ENCODE measurements at places on chromosomes 5 and 9.

GRCh38 chr9:20343325-20343724, 279.0 kb downstream of the MLLT3 start:
- no peak for DNase-seq

DNA sequence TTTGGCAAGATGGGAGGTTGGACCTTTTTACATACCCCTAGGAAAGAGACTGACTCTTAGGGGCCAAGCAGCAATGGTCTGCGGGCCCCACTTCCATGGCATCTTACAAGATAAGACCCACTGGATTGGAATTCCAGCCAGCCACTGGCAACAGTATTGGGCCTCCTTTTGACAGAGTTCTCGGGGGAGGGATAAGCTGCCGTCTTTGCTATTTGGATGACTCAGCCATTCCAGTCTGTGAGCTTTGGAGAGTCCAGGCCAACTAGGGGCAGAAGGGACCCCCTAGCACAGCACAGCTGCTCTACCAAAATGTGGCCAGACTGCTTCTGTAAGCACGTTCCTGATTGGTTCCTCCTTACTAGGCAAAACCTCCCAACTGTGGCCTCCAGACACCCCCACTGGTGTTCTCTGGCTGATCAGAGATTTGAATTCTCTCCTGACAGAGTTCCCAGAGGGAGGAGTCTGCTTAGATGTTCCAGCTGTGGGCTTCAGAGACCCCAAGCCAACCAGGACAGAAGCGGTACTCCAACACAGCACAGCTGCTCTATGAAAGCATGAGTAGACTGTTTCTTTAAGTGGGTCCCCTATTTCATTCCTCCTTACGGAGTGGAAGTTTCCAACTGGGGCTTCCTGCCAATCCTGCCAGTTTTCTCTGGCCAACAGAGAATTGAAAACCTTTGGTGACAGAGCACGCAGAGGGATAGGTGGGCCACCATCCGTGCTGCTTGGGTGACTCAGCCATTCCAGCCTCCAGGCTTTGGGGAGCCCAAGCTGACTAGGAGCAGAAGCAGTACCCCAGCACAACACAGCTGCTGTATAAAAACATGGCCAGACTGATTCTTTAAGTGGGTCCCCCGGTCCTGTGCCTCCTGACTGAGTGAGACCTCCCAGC, 672.1 kb upstream of the RIOK2 start:
- no peak for DNase-seq

GRCh38 chr9:132690696-132691095, 20.4 kb downstream of the GTF3C4 start:
- DNase-seq, result no peak

DNA sequence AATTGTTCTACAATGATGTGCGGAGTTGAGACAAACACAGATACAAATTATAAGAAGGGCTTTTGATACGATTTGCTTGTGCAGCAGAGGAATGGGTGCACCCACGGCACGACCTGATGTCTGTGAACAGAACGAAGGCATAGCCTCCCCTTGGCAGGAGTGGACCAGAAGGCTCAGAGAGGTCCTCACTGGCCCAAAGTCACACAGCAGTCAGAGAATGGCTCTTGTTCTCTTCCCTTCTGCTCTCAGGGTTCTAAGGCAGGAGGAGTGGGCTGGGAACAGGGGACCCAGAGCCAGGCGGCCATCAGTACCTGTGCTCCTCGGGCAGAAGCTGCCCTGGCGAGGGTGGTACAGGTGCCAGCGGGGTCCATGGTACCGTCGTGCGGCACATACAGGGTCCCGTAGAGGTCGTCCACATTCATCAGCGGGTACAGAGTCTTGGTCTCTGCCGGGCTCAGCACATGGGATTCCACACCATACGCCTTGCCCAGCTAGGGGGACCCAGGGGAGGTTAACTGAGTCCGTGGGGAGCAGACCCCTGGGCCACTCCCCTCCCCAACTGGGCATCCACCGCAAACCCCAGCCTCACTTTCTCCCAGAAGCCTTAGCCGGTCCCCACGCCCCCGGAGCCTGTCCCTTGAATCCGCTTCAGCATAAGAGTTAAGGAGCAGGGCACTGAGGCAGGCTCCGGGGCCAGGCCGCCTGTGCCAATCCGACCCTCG, 7.0 kb downstream of the SARDH start:
- DNase-seq, result no peak

GRCh38 chr5:133331941-133332340, 280.1 kb downstream of the HSPA4 start:
- no peak for DNase-seq

DNA sequence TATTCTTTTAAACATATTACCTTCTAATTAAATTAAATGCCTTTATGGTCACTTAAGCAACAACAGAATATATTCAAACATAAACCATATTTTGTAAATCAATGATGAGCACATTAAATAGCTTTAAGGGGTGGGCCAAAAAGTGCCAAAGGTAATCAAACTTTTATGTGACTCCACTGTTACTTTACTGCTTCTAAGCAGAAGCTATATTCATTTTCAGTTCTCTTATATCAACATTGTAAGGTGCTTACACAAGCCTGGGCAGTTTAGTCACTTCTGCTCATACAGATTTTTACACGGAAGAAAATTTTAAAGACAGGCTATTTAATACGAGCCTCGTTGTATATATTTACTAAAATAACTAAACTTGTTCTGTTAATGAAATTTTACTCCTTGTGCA, 29.9 kb downstream of the RFX3 start:
- DNase-seq, result no peak

- no peak for DNase-seq
Observed at GRCh38 chr5:141707510-141707909, 25.5 kb upstream of the ARAP3 start.

DNA sequence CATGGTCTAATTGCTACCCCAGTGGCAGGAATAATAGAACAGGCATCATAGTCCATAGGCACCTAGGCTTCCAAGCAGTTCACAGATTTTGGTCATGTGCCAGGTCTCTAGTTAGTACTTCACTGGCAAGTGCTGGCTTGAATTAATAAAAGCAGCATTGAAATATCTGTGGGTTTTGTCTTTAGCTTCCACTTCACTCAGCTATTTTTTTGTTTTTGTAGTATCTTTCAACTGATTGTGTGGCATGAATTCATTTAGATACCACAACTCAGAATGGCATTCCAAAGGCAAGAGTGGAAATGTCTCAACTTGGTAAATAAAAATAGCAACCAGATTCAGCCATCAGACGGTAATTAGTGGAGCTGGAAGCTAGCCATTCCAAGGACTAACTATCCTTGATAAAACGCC, 27.9 kb upstream of the ITGA2 start:
- no peak for DNase-seq

- DNase-seq, result no peak
Observed at GRCh38 chr5:168608386-168608785, 29.2 kb upstream of the PANK3 start.

GRCh38 chr5:116288524-116288923, 203.7 kb downstream of the COMMD10 start:
- DNase-seq, result no peak

- peak; percentile 52 for DNase-seq
Observed at GRCh38 chr9:18863791-18864190, 169.2 kb downstream of the SAXO1 start.
